PC-3 (cell line): ENCODE measurements at places on chromosomes 1 and 21. TPM values are rescaled to one million over a fixed set of nuclear protein-coding genes. Genes with fewer than 3 reads are reported as not detected.
A peak's percentile ranks its signal among the peaks of the same experiment; 100 is the strongest.

Gene EFNA1
- 29.4 and 49.9 TPM in 2 replicates for total RNA-seq

DNA sequence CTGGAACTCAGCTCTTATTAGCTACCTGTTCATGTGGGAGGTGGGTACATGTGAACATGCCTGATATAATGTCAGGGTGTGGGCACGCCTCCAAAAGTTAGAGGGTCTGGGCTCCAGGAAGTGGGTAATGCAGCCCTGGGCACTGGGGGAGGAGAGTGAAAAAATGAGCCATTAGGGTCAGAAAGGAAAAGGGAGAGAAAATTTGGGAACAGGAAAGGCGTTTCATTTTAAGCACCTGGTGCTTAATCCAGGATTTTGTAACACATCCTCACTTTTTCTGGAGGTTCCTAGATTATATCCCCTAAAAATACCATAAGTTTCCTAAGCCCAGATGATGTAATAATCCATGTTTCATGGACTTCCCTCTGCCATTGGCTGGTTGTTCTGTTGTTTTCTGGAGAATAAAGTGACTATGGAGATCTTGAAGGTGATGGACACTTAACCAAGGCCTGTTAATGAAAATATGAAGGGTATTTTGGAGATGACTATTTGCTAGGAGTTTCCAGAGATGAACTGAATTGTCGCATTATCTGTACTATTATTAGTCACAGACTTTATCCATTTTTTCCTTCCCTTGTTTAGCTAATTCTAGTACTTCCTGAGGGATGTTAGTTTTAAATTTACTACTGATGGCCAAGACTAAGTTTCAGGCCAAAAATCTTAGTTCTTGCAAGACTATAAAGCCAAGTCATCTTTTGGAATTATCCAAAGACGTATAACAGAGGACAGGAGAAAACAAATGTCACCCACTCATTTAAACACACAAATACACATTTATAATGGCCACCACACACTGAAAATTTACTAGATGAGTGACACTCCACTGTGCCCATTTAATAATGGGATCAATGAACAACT lies 24.4 kb upstream of the TARBP1 start:
- no peak for DNase-seq

DNA sequence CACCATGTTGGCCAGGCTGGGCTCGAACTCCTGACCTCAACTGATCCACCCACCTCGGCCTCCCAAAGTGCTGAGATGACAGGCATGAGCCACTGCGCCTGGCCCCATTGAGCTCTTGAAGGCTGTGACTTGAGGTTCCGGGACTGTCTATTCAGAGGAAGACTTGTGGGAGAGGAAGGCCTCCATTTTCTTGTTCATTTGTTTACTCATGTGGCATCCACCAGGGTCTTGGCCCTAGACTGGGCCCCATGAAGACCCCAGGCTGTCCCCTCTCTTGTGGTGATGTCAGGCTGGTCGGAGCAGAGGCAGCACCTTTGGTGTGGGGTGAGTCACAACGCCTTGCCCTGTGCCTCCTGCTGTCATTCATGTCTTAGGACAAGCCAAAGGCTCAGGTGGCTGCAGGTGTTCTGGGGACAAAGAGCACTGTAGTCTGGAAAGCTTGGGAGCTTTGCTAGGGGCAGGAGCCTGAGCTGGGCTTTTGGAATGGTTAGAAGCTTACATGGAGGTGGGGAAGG lies 224.6 kb upstream of the C1orf174 start:
- DNase-seq = no peak

DNA sequence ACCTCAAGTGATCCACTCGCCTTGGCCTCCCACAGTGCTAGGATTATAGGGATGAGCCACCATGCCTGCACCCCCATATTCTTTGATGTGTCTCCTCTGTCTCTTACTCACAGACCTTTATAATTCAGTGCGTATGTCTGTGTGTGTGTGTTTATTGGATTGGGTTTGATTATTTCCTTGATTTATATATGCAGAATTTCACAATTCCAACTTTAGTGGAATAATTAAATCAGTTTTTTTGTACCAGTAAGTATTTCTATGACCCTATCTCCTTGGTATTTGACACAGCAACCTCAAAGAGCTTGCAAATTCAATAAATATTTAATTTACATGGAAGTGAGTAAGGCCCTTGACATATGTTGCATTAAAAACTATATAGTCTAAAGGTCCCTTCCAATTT lies 333.9 kb upstream of the ADAMTS5 start:
- DNase-seq = no peak

Gene KLHDC9
- total RNA-seq = 3.2 and 3.3 TPM in 2 replicates

DNA sequence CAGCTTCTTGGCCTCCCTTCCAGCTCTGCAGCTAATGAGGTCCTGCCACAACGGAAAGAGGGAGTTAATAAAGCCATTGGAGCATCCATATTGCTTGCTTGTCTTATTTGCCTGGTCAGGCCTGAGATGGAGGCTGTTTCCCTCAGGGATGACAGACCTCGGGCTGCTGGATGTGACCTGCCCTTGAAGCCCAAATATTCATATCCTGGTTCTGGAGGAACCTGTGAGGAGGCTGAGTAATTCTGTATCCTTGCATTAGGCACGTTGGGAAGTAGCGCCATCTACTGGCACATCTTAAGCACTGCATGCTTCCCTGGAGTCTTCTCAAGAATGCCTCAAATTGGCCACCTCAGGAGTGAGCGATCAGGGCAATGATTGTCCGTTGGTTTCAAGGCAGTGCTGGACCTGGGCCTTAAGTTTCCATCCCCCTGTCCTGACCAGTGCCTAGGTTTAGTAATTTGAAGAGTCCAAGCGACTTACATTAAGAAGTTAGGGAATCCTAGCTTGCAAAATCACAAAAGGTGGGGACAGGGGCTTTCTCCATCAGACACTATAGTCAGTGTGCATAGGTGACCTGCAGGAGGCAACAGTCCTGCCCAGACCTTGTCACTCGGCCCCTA lies 13.8 kb upstream of the NASP start:
- peak; percentile 88 for DNase-seq

Gene TRNP1
- total RNA-seq = 108 and 109 TPM in 2 replicates
